Activated naive CD4-positive, alpha-beta T cell treated with anti-CD3 and anti-CD28 coated beads, Interleukin-2, amount 50 U/mL, for 16 hours (primary cell): ENCODE measurements at places on chromosomes 1 and 21.
A peak's percentile ranks its signal among the peaks of the same experiment; 100 is the strongest.

GRCh38 chr1:61921435-61921834, 179.2 kb downstream of the PATJ start:
- DNase-seq = no peak

DNA sequence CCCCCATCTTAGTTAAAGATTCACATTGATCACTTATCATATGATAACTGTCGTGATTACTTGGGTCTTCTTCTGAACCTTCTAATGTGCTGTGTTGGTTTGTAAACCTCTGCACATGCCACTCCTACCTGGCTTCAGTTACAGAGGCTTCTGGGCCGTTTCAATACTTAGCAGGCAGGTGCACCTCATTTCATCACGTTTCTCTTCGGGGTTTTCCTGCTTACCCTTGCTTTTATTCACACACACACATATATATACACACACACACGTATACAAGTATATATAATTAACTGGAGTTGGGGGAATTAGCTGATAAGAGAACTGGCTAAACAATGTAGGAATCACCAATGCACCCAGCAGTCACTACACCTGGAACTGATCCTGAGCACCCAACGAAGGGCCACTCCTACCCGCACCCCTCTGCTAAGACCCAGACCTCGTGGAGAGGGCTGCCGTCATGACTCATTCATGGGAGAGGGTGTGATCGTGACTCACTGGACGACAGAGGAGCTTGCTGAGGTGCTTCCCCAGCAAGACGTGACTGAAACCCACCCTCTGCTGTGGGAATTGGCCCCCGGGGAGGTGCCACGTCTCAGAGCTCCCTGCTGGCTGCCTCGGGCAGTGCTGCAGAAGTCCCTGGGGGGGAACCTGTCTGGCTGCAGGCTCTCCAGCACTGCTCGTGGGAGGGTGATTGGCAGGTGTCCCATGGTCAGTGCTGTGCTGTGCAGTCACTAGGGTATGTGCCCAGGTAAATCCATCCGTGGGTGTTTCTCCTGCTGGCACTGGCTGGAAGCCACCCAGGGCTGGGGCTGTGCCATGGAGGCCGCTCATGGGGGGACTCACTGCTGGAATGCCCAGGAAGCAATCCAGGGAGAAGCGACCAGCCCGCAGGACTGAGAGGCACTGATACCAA, 166.6 kb downstream of the DYRK1A start:
- no peak for DNase-seq

GRCh38 chr1:202323731-202324130, 18.0 kb downstream of the UBE2T start:
- no peak for DNase-seq

DNA sequence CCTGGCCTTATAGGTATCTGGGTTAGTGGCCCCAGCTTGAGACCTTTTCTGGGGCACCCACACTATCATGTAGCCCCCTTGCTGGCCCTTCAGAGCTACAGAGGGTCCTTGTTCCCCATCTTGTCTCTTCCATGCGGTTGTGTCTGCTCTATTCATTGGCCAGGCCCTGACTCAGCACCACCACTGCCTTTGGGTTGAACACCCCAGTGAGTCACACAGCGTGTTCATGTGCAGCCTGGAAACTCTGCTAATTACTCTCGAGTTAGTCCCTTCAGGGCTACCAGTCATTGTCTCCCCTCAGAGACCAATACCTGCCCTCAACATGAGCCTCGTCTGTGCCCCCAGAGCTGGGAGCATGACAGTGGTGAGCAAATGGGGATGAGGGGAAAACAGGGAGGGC, 28.2 kb upstream of the IKBKE start:
- DNase-seq = no peak

DNA sequence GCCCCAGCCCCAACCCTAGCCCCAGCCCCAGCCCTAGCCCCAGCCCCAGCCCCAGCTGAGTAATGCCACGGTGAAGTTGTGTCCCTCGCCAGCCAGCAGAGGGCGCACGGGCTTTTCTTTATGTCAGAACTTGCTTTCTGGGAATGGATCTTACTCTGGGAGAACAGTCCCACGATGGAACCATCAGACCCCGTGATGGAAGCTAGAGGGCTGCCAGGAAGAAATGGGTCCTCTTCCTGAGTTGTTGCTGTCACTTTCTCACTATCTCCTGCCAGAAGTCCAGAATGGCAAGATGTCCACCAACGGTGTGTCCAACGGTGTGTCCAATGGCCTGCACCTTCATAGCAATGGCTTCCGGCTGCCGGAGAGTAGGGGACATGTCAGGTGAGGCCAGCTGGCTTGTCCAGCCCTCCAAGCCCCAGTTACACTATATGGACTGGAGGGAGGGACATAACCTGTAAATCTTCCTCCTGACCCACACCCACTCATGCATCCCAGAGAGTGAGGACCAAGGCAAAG, 25.1 kb upstream of the TMEM222 start:
- DNase-seq = peak; percentile 72

DNA sequence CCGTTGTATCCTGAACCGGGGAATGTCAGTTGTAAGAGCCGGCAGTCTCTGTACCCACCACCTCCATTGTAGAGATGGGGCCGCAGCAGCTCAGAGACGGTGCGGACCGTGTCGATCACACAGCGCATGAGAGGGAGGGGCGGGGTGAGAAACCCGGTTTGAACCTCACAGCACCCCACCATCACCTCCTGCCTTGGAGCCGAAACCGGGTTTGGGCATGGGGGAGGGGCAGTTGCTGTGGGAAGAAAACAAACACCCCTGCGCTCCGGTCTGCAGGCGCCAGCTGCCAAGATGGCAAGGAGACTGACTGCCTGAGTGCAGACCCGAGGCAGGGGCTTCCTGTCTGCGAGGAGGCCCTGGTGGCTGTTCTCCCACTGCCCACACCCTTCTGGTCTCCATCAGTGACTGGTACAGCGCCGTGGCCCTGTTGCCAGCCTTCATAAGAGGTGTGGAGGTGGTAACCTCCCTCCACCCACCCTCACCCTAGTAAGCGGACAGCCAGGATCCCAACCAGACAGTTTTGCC, 69.2 kb upstream of the SSBP3 start:
- DNase-seq = peak; percentile 31

- no peak for DNase-seq
Observed at GRCh38 chr1:18253093-18253492, 145.5 kb downstream of the IGSF21 start.
